Esophagus squamous epithelium (tissue), 5 donors: ENCODE measurements at places on chromosomes 16 and 17.

- DNase-seq: no peak
Measured at GRCh38 chr17:8275421-8276290, 12.8 kb upstream of the RANGRF start.

DNA sequence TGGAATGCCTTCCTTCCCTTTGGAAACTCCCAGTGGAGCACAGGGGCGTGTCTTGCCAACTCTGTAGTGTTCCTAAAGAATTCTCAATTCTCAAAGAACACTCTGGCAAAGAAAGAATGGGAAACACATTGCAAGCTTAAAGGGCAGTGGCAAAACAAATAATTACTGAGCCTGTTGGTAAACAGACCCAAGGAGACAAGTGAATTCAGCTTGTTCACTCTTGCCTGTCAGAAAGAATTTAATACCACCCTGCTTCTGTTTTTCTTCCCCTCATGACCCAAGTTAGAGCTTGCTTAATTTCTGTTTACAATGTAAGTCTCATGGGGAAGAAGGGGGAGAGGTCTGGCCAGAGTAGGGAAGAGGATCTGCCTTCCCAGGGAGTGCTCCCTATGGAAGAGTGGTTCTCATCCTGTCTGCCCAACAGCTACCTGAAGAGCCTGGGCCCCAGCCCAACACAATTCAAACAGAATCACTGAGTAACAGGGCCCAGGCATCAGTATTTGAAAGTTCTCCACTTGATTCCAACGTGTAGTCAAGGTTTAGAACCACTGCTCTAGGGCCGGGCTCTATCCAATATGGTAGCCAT, 386.0 kb downstream of the SLC39A11 start:
- DNase-seq: no peak

DNA sequence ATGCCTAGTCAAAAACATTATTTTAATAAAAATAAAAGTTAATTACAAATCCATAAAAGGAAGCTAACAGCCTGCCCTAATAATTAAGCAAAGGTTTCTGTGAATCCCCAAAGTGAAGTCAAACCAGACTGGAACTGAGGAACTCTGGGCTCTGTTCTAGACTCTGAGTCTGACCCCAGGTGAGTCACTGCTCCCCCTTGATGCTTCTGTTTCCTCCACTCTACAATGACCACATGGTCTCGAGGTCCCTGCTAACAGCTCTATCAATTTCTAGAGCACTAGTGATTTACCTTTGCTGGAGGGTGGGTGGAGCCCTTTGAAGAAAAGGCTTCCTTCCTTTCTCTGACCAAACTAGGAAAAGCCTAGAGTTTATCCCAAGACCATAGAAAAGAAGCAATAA, 32.4 kb downstream of the XPO6 start:
- DNase-seq: no peak

- DNase-seq: no peak
Measured at GRCh38 chr17:50129728-50130558, at the start of gene SAMD14. Gene SAMD14 (minus strand): TSS chr17:50130160. CDS start chr17:50124959, 5,201 bp downstream.

DNA sequence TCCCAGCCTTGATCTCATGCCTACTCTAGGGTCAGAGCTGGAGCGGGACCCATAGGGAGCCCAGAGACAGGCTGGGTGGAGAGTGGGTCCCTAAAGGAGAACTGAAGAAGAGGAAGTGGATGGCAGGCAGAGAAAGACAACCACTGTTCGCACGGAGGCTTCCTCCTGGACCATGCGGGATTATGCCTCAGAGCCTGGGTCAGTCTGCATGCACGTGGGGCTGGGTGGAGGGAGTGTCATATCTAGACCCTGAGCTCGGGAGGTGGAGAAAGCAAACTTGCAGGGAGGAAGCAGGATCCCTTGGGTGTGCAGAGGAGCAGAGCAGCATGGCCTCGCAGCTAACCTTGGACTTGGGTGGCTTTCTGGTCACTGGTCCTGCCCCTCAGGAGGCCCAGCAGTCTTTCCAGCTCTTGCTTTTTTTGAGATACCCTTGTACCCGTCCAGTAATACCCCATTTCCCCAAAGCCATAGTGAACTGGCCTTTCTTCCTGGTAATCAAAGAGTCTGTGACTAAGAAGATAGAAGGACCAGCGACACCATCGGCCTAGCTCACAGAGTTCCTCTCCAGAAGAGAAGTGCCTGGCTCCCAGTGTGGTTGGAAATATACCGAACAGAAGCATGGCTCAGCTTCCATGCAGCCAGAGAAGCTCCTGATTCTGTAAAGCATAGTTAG, 344.2 kb downstream of the CPPED1 start:
- no peak for DNase-seq

- no peak for DNase-seq
Measured at GRCh38 chr17:1122533-1123392, 57.0 kb downstream of the ABR start.

DNA sequence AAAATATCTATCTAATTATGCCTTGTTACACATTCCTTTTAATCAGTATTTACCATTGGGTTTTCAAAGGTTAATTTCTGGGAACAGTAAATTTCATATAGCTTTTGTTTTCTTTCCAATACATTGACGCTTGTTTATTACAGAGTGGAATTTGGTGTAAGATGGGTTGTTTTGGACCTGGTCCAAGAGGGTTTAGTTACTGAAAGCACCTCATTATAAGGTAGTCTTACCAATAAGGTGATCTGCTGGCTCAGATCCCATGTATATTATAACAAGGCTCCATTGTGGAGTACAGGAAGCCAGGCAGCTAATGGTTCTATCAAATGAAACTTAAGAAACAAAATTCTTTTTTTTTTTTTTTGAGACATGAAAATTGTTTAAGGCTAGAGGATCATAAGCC, 87.3 kb upstream of the NACA2 start:
- DNase-seq: no peak

GRCh38 chr16:86877108-86877507, 298.8 kb downstream of the FOXL1 start:
- no peak for DNase-seq

DNA sequence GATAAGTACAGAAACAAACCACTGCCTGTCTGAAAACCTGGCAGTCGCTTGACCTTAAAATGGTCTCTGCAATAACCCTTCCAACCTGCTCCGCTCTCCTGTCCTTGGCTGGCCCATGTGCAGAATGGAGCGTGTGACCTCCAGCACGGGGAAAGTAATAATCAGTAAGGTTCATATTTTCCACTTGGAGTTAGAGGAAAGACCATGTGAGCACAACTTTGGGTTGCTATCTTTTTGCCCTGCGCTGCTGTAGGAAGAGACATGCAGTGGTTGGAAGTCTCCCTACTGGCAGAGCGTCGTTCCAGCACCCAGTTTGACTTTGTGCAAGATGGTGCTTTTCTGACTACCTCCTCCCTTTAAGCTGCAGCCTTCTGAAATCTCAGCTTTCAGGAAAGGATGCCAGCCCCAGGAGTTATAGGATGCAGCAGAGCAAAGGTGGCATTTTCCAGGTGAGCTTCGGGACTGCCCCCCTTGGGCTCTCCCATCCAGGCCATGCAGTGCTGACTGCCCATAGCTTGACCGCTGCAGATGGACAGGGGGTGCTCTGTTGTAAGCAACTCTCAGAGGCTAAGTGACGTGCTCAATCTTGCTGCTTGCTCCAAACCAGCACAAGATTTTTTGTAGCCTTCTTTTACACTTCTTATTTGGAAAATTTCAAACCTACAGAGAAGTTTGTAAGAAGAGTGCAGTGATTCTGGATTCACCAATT, 110.7 kb upstream of the NOL11 start:
- DNase-seq: no peak

GRCh38 chr17:45950888-45951287, 48.2 kb upstream of the STH start:
- DNase-seq: no peak

GRCh38 chr16:21989133-21989532, 11.8 kb downstream of the PDZD9 start:
- DNase-seq: no peak

- DNase-seq: no peak
Measured at GRCh38 chr16:50632927-50633800, 47.9 kb downstream of the SNX20 start.

DNA sequence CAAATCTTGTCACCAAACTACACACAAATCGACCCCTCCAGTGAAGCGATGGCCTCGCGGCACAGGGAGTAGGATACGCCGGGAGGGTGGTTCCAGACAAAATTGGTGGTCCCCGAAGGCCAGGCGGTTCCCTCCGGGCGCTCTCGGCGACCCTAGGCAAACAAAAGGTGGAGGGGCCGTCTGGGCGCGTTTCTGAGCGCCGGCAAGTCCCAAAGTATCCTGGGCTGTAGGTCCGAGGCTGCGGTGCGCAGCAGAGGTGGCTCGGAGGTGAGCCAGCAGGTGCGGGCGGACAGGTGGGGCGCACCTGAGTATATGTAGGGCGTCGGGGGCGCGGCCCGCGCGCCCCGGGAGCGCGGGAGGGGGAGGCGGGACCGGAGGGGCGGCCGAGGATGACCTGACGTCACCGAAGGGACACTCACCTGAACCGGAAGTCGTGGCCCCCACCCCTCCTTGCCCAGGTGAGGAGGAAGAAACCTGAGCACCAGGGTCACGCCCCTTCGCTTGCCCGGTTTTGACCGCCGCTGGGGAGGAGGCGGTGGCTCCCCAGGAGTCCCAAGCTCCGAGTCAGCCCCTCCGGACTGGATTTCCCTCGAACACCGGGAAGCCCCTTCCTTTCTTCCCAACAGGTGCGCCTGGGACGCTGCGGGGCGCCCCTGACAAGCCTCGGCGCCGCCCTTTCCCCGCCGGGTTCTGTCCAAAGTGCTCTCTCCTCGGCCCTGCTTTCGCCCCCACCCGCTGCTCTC, at the start of gene CLDN7:
Gene CLDN7 (minus strand): TSS at position 287 of the 743 bp plus-strand sequence. CDS start 435 bp downstream, outside the sequence.
- no peak for DNase-seq

- no peak for DNase-seq
Measured at GRCh38 chr17:17121162-17121561, 78.9 kb downstream of the MPRIP start.

- no peak for DNase-seq
Measured at GRCh38 chr17:31374094-31374447, 17.4 kb upstream of the RAB11FIP4 start.

DNA sequence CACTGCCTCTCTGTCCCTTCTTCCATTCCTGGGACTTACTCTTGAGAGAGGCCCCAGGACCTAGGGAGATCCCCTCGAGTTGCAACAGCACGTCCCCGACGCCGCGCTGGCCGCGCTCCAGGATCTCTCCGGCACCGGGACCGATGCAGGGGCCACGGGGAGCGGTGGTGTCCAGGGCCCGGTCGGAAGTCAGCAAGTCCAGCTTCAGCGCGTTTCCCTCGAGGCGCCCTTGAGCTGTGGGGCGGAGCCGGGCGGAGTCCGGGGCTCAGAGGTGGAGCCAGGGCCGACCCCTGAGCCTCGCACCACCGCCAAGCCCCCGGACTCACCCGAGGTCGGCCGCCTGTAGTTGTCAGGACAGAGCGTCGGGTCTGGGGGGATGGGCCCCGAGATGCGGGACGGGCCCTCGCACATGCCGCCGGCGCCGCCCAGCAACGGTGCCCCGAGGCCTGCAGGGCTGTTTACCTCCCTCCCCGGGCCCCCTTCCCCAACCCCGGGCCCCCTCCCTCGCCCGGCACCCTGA, 458 bp downstream of the ENKD1 start:
- no peak for DNase-seq

DNA sequence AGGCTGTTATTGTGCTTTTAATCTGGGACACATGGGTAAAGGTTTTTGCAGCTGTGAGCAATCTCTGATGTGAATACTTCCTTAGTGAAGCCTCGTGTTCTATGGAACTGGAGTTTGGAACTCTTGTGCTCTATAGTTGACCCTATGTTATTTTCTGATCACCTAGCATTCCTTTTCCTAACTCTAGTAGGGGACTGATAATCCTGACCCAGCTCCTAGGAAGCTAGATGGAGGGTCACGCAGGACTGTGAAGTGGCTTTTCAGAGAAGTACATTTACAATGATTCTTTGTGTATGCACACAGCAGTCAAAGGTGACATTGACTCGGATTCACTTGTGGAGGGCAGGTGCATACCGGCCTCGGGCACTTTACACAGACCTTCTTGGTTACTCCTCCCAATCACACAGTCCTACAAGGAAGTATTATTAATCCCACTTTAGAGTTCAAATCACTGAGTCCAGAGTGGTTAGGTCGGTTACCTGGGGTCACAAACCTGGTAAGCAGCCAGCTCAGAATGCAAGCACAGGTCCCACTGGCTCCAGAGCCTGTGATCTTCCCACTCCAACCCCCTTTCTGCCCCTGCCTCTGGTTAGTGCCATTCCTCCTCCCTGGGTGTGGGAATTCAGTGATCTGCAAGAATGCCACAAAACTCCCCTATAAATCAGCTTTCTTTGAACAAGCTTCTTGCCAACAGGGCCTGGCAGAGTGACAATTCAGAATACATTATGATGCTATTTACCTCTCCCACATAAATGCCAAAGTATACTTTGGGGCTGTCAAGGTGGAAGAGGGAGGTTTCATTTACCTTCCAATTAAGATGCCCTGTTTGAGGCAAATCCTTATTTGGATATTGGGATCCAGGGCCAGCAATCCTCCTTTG, 7.1 kb downstream of the CHD9NB start:
- no peak for DNase-seq

- DNase-seq: no peak
Measured at GRCh38 chr16:25157271-25157875, 45.8 kb downstream of the LCMT1 start.

GRCh38 chr16:10521681-10522274, 58.6 kb downstream of the EMP2 start:
- DNase-seq: no peak

- no peak for DNase-seq
Measured at GRCh38 chr17:27462714-27463113, 6.5 kb downstream of the KSR1 start.

DNA sequence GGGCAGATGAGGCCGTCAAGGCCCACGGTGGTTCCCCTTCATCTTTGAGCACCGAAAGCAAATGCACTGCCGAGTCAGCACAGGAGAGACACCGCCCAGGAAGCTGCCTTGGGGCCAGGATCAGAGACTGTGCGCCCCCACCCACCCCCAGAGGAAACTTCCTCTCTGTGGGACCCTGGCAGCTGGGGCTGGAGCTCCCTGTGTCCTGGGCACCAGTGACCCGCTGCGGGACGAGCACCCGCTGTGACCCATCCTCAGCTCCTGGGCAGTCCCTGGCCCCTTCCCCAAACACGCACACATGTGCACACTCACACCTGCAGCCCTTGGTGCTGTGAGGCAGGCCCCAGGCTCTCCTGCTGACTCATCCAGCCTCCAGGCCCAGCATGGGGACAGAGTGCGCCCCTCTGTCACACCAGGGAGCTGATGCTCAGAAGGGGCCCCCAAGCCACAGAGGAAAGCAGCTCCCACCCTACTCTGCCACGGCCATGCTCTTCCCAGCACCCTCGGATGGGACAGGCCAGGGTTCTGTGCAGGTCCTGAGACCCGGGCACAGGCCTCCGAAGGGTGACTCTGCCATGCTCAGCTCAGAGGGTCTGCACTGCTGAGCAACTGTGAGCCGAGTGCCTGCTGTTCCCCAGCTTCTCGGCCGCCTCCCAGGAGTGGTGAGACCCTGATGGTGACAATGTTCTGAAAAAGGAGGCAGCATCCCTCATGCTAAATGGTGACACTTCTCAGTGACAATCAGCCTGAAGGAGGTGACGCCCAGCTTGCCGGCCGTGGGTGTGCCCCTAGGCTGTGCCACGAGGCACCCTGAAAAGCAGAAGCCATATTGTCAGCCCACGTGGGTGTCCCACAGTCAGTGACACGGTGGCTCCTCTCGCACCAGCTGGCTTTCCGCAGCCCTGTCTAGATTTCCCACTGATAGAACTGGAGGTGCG, 3.6 kb downstream of the PIEZO1 start:
- no peak for DNase-seq
